ENCODE measurements at places on chromosomes 4 and X.

GRCh38 chr4:170089274-170089667 lies 485 bp downstream of the AADAT start:
- no peak for DNase-seq

- no peak for DNase-seq
Observed at GRCh38 chrX:19647731-19648588, 132.7 kb upstream of the MAP3K15 start.

DNA sequence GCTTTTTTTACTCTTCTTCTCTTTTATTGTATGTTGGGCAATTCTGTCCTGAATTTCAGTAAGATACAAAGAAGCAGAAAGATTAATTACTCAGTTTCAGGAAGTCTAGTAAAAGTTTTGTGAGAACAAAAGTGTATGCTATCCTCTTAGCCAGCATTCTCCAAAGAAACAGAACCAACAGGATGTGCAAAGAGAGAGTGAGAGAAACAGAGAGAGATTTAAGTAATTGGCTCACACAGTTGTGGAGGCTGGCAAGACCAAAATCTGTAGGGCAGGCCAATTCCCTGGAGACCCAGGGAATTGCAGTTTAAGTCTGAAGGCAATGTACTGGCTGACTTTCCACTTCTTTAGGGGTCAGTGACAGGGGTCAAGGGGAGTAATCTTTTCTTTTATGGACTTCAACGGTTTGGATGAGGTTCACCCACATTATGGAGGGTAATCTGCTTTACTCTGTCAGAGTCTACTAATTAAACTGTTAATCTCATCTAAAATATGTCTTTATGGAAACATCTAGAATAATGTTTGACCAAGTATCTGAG lies 59.2 kb upstream of the SLC39A8 start:
- DNase-seq, result no peak

DNA sequence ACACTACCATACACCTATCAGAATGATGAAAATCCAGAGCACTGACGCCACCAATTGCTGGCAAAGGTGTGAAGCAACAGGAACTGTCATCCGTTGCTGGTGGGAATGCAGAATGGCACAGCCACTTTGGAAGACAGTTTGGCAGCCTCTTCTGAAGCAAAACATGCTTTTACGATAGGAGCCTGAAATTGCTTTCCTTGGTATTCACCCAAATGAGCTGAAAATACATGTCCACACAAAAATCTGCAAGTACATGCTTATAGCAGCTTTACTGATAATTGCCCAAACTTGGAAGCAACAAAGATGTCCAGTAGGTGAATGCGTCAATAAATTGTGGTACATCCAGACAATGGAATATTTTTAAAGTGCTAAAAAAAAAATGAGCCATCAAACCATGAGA lies 322.8 kb upstream of the FAT1 start:
- no peak for DNase-seq

- peak; percentile 14 for DNase-seq
Observed at GRCh38 chr4:153824501-153824900, 35.6 kb upstream of the SFRP2 start.

DNA sequence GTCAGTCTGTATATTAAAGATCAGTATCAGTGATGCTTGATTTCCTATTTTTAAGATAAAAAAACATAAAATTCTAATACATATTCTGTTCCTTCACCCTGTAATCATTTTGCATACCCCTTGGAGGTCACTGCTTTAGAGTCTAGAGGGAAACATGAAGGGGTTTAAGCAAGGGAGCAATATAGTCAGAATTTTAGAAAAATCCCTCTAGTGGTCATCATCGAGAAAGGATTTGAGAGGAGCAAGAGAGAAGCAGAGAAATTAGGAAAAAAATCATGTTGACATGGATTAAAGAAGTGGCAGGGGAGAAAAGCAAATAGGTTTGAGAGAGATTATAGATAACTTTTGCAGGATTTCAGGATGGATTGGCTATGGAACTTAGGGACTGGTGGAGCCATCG lies 11.1 kb downstream of the APEX2 start:
- DNase-seq, result no peak

DNA sequence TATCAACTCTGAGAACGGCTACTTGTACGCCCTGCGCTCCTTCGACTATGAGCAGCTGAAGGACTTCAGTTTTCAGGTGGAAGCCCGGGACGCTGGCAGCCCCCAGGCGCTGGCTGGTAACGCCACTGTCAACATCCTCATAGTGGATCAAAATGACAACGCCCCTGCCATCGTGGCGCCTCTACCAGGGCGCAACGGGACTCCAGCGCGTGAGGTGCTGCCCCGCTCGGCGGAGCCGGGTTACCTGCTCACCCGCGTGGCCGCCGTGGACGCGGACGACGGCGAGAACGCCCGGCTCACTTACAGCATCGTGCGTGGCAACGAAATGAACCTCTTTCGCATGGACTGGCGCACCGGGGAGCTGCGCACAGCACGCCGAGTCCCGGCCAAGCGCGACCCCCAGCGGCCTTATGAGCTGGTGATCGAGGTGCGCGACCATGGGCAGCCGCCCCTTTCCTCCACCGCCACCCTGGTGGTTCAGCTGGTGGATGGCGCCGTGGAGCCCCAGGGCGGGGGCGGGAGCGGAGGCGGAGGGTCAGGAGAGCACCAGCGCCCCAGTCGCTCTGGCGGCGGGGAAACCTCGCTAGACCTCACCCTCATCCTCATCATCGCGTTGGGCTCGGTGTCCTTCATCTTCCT lies 2.7 kb downstream of the PCDH10 start:
- DNase-seq, result no peak

- no peak for DNase-seq
Observed at GRCh38 chr4:155907556-155907955, 4.1 kb downstream of the TDO2 start.

GRCh38 chr4:119238068-119238722 lies 25.7 kb downstream of the USP53 start:
- no peak for DNase-seq

DNA sequence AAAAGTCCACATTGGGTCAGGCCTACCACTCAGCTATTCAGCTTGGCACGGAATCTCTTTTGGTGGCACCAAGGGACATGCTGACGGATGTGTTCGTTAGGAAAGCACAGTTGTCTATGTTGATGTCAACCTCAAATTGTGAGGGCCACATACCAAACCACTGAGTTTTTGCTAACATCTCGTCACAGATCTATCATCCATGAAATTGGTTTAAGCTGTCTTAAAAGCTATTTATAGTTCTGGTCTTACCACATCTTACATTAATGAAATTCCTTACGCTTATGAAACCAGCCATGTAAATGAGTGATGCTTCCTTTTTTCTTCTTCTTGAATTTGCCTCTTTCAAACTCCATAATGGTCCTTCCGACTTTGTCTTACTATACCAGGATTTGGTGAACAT lies 101.5 kb downstream of the MGST2 start:
- DNase-seq, result peak; percentile 90

- DNase-seq, result no peak
Observed at GRCh38 chr4:41205854-41206460, 8.4 kb downstream of the APBB2 start.

GRCh38 chr4:103915224-103915869 lies 195.6 kb upstream of the TACR3 start:
- peak; percentile 14 for DNase-seq

GRCh38 chrX:20311505-20311904 lies 44.8 kb upstream of the RPS6KA3 start:
- DNase-seq, result no peak

GRCh38 chrX:3476973-3477372 lies 130.5 kb upstream of the MXRA5 start:
- no peak for DNase-seq

- DNase-seq, result peak; percentile 63
Observed at GRCh38 chr4:109803924-109804571, 2.2 kb upstream of the CFI start.

DNA sequence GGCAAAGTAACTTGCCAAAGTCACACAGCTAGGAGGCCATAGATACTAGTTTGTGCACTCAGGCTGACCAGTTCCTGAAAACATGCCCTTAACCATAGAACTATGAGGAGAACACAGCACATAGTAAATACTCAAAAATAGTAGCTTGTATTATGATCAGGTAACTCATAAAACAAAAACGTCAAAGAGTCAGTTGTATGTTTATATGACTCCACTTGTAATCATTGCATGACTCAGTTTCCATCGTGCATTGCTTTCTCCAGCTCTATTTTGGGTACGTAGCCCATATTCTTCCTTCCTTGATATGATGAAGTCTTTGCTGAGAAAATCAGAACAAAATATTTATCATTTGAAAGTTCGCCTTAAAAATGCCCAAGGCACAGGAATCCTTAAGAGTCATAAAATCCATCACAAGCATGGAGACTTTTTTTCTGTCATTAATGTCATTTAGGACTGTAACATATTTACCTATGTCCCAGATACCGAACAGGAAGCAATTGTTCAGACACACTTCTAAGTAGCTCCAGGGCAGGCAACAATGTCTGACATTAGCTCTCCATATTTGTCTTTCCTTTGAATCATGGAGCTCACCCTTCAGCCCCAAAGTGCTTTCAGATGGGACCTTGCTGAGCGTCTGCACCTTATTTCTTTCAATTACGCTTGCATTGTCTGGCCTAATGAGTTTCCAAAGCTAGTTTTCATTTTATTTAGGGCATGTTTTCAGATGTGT lies 11.2 kb upstream of the MID1 start:
- DNase-seq, result no peak

DNA sequence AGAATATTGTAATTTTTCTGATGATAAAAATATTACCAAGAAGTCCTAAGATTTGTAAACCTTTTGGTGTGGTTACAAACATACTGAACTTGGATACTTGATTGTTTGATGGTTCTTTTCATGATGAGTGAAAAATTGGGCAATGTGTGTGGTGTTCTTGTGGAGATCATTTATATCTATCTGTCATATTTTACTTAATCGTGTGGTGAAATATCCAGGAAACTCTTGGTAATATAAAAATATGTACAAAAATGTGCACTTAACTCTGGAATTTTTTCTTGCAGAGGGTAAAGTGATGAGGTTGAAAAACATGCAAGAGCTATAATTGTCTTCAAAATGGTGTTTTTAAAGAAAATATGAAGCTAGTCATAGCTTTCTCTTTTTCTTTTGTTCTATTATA lies 2.8 kb downstream of the DCUN1D4 start:
- DNase-seq, result peak; percentile 23

DNA sequence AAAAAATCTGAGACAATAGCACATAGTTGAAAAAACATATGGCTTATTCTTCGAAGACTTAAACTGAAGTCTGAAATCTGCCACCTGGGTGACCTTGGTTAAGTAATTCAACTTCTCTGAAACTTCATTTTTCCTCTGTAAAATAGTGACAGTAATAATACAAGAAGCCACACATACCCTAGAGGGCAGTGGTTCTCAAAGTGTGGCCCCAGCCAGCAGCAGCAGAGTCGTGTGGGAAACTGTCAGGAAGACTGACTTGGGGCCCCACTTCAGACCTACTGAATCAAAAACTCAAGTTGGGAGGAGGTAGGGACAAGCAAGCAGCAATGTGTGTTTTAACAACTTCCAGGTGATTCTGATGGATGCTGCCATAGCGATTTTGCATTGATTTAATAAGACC lies 249.9 kb downstream of the HNRNPD start:
- no peak for DNase-seq

DNA sequence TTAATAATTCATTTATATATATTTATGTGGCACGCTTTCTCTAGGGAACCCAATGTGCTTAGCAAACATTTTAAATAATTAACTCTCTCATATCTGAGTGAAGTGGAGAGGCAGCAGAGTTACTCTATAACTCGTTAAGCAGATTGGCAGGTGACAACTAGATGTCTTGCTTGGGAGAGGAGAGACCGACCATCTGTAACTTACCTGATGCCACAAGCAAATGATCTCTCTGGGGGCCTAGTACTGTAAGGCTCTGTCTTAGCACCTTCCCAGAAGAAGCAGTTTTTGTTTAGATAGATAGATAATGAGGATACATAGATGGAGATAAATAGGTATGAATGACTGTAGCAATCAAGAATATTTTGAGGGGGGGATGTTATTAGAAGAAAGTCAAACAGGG lies 11.9 kb upstream of the SEL1L3 start:
- DNase-seq, result no peak

Data from fibroblast of skin of left quadriceps (primary cell).